ENCODE measurements at places on chromosomes 1 and 21. TPM values are rescaled to one million over a fixed set of nuclear protein-coding genes. Genes with fewer than 3 reads are reported as not detected.

DNA sequence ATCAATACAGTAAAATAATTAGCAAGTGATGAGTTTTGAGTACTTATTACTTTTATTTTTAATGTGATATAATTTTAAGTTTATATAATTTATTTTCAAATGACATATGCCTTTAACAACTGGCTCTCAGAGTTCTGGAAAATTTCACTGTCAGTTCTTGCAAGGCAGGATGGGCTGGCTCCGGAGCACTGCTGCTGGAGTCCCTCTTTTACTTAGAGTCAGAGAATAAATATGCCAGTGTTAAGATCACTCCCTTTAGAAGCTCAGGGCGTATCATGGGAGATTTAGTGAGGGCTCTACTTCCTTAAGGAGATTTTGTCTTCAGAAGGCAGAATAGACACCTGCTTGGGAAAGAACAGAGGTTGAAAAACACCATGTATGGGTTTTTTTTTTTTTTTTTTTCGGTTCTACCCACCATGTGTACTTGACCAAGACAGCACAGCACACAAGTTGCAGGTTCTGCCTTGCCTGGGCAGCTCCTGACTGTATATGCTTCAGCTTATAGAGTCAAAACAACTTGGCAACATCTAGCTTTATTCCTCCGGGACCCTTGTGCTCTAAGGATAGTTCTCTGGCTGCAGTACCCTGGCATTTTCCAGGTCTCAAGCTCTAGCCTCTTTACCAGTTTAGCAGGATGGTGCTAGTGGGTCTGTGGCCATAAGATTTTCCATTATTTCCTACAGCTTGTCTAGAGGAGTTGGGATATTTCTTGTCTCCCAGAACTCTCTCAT is 29.7 kb upstream of the FMOD start:
- DNase-seq: no peak

GRCh38 chr1:92342401-92342800 is 43.5 kb downstream of the RPAP2 start:
- no peak for DNase-seq

DNA sequence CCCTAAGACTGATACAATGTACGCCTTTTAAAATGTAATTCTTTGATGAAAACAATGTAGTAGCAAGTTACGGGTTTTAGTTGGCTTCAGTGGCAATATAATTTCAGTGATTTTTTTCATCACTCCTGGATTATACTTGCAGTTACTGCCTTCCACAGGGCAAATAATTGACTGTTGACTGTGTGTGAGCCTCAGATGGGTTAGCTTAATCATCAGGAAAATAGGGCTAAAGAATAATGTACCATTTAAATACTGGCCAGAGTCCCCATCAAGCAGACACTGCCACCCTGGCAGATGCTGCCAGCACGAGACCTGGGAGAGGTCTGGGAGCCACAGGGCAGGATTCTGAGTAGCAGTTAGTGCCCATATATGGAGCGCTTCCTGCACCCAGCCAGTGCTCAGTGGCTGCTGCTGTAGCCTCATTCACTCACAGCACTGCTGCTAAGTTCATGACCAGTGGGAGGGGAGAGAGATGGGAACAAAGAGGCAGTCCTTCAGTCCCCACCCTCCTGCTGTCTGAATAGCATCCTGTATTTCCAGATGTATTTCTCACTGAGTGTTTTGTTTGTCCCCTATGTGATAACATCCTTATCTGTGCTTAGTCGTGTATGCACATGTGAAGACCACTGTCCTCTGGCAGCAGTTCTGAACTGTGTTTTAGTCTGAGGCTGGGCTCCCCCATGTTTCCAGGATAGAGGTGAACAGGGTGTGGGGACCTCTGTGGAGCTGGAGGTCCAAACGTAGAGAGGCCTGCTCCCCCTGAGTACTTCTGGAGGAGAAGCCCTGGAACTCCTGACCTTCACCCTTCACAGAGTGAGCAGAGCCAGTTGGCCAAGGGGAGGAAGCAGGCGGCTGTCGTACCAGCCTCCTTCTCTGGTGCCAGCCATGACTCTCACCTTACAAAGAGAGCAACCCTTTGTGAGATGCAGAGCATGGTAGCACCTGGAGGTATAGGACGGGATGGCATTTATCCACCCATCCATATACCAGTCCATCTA is 80.4 kb downstream of the ADARB1 start:
- DNase-seq: no peak

- no peak for DNase-seq
Measured at GRCh38 chr1:5109633-5110032, 455.2 kb downstream of the AJAP1 start.

GRCh38 chr1:96688767-96689166 is 32.8 kb upstream of the PTBP2 start:
- DNase-seq: no peak

The PCAT6 gene
- total RNA-seq: 0.54 TPM
